Retina (tissue), 1 donor: ENCODE measurements at places on chromosomes 6 and 20.

GRCh38 chr20:40685349-40685748, 3.7 kb downstream of the MAFB start:
- DNase-seq, result no peak

GRCh38 chr6:70846207-70846835, 110.5 kb downstream of the B3GAT2 start:
- no peak for DNase-seq

DNA sequence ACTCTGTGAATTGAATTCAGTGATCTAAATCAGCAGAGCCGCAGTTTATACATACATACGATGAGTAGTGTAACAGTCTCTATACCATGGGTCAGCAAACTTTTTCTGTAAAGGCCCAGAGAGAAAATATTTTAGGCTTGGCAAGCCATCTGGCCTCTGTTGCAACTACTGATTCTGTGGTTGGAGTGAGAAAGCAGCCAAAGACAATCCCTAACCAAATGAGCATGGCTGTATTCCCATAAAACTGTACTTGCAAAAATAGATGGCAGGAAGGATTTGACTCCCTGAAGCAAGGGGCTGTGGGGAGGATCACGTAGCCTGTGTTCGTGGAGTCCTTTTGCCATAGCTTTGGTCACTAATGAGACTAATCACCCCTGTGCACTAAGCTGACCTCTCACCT, 17.9 kb upstream of the MOCS1 start:
- DNase-seq, result no peak

DNA sequence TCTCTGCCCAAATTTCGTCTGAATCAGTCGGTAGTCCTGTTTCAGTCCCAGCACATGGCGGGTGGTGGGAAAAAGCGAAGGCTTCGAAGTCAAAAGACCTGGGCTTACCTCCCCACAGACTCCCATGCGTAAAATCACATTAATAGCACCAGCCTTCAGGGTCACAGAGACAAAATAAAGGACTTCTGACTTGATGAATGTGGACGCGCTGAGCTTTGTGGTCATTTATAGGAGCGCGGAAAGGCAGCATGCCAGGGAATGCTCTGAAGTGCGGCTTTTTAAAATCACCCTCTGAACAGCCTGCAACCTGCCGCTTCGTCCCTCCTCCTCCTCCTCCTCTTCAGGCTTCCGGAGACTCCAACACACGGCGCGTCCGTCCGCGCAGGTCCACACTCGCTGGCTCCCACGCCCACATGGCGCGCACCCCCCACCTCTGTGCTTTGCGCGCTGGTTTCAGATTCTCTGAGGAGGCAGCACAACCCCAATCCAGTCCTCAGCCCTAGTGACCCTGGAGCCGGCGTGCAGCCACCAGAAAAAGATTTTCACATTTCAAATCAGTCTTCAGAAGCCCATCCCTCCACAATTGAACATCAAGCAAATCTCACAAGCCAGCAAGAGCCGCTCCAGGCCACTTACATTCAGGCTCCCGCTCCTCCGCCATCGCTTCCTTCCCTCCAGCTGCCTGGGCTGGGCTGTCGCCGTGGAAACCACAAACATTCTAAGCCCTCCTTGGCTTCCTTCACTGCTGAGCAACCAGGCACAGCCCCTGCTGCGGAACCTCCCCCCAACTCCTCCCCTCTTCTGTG, at the start of gene C6orf118:
C6orf118 (minus strand) TSS at position 680 of the 806 bp plus-strand sequence; CDS start at position 661, 19 bp downstream.
- DNase-seq, result peak; percentile 94

GRCh38 chr6:82766476-82766875, 299.2 kb downstream of the UBE3D start:
- DNase-seq, result no peak

DNA sequence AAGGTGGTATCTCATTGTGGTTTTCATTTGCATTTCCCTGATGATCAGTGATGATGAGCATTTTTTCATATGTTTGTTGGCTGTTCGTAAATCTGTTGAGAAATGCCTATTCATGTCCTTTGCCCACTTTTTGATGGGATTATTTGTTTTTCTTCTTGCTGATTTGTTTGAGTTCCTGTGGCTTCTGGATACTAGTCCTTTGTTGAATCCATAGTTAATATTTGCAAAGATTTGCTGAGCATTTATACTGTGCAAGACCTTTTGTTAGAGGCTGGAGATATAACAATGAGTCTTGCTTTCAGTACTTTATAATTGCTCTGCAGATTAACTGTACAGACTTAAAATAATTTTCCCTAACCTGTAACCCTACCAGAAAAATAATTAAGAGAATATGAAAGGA, 35.6 kb downstream of the PDE7B start:
- no peak for DNase-seq

DNA sequence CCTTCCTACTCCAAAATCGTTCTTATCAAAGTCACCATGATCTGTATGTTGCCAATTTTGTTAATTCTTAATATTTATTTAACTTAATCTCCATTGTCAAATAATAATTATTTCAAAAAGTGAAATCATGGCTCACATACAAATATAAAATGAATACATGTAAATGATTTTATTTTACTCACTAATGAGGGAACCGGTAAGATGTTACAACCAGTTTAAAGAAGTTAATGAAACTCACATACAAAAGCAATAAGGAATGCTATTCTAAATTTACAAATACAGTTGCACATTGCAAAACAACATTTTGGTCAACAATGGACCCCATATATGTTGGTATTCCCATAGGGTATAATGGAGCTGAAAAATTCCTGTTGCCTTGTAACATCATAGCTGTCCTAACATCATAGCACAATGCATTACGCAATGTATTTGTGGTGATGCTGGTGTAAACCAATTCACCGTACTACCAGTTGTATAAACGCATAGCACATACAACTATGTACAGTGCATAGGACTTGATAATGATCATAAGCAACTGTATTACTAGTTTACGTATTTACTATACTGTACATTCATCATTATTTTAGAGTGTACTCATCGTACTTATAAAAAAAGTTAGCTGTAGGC, 6.5 kb upstream of the SLC22A16 start:
- no peak for DNase-seq

GRCh38 chr6:90285042-90285481, 11.6 kb downstream of the BACH2 start:
- no peak for DNase-seq

- DNase-seq, result no peak
Observed at GRCh38 chr6:25660512-25660911, 8.5 kb downstream of the SCGN start.

DNA sequence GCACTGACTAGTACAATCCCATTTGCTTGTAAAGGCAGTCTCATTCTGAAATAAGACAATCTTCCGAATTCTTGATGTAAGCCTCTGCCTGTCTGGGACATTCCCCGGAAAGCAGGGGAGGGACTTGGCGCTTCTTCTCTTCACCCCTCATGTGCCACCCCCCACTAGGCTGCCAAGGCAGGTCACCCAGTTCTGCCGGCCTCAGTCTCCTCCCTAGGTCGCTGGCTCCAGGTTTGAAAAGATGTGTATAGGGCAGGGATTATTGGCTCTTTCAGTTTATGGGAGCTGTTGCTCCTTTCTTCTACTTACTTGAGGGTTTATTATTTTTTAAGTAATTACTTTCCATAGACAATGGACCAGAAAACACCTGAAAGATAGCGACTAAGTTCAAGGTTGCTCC, 158.1 kb upstream of the RPS6KA2 start:
- no peak for DNase-seq

DNA sequence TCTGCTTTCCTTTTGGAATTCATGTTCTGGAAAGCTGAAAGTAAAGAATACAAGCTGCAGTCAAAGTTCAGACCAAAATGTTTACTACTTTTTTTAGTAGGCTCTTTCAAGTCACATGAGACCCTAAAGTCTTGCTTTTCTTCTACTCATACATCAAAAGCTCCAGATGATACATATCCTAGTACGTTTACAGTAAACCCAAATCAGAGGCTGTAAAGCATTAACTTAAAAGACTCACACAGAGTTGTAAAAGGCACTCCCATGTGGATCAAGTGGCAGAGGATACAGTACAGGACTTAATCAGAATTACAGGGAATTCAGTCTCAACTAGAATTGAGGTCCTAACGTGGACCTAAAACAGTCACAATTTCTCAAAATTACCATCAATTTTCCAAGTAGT, 40.7 kb downstream of the STK38 start:
- DNase-seq, result no peak

GRCh38 chr6:111533087-111533784, 50.2 kb upstream of the REV3L start:
- DNase-seq, result no peak

DNA sequence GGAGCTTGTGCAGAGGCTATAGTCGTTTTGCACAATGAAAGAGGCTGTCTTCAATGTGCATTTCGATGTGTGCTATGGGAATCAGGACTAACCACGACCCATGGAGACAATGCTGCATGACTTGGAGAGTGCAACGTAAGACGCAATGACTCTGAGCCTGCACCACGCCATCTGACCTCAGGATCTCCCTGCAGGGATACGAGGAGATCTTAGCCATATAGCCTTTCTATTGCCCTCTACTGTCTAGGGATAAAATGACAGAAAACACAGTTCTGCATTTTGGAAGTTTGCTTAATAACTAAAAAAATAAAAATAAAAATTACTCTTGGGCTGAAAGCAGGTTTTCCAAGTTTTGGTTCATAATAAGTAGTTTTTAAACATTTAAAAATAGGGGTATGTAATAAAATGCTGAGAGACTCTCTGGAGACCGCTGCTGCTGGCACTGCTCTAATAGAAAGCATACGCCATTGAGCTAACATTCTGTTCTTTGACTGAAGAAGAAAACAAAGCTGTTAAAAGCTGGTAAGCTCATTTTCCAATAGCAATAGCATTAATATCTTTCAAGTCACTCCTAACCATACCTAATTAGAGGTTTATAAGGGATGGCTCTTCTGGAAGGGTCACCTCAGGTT, 87.2 kb downstream of the PDE7B start:
- DNase-seq, result no peak

GRCh38 chr6:113901482-113901881, 44.3 kb downstream of the MARCKS start:
- no peak for DNase-seq

DNA sequence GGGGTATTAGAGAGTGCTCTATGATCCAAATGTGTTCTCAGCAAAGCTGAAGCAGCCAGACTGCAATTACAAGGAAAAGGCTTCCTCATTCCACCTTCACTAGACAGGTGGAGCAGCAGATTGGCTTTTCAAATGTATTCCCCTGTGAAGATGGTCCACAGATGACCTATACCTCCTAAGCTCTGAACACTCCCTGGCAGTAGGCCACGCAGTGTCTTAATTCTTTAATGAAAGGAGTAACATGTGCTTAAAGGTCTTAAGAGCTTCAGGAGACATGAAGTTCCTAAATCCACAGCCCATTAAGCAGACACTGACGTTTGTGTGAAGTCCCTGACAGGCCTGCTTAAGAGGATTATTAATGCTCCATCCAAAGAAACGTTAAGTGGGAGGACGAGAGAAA, 138.9 kb upstream of the NUP153 start:
- no peak for DNase-seq

DNA sequence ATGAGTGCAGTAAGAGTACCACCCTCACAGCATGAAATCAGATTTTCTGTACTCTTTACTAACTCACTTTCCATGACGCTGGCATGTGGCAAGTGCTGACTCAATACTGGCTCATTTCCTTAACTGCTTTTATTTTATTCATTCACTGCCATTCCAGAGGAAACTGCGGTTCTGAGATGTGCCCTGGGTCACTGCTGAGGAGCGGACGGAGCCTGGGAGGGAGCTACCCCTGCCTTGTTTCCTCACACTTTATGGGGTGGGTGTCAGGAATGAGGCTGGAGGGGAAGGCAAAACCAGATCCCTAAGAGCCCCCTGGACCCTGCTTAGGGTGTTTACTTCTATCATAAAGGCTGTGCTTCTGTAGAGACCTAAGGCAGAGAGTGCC, 14.4 kb downstream of the NT5E start:
- no peak for DNase-seq

- DNase-seq, result peak; percentile 18
Observed at GRCh38 chr20:36315545-36316351, 9.6 kb downstream of the DLGAP4 start.

GRCh38 chr6:24891004-24891403, 44.8 kb downstream of the RIPOR2 start:
- no peak for DNase-seq

- no peak for DNase-seq
Observed at GRCh38 chr20:6466075-6466810, 301.2 kb upstream of the BMP2 start.

- DNase-seq, result peak; percentile 59
Observed at GRCh38 chr20:36384022-36384619, 78.0 kb downstream of the DLGAP4 start.

- DNase-seq, result no peak
Observed at GRCh38 chr6:84868149-84868548, 103.8 kb upstream of the TBX18 start.

GRCh38 chr6:90008189-90008907, 114.1 kb downstream of the GJA10 start:
- no peak for DNase-seq

- DNase-seq, result peak; percentile 60
Observed at GRCh38 chr6:75893058-75893775, 144.2 kb downstream of the MYO6 start.

GRCh38 chr6:157430834-157431233, 49.8 kb downstream of the ZDHHC14 start:
- DNase-seq, result no peak

DNA sequence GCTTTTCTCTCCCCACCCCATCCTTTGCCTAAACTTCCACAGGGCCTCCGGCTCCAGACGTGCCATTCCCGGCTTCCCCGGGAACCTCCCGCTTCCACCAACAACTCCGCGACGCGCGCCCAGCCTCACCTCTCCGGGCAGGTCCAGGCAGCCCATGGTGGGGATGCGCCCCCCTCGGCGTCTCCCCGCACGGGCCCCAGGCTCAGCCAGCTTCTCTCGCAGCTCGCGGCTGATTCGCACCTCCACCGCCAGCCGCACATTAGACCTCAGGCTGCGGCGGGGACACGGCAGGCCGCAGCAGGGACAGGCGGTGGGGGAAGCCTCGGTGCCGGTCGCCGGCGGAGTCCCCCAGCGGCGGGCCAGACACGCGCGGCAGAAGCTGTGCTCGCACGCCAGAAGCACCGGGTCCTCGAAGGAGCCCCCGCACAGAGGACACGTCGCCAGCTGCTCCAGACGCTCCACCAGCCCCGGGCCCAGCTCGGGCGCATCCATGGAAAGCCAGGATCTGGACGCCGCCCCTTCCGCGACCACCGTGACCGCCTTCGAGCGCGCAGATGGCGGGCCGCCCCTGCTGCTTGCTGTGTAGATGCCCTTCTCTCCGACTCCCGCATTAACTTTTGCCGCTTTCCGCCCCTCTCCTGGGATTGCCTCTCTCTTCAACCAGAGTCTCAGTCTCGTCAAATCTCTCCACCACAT, at the start of gene RNF39:
RNF39 (minus strand) TSS at position 676 of the 696 bp plus-strand sequence; CDS start at position 492, 184 bp downstream.
- peak; percentile 72 for DNase-seq
